Prostate gland (tissue), 2 donors: ENCODE measurements at places on chromosomes 16 and 17.
A peak's percentile ranks its signal among the peaks of the same experiment; 100 is the strongest.

- DNase-seq = no peak
These were observed 17.6 kb downstream of the EPOP start for GRCh38 chr17:38656959-38657823.

GRCh38 chr16:89103781-89104180 is 10.1 kb downstream of the ACSF3 start:
- no peak for DNase-seq

- no peak for DNase-seq
These were observed 334.8 kb downstream of the SNX29 start for GRCh38 chr16:12311309-12311708.

DNA sequence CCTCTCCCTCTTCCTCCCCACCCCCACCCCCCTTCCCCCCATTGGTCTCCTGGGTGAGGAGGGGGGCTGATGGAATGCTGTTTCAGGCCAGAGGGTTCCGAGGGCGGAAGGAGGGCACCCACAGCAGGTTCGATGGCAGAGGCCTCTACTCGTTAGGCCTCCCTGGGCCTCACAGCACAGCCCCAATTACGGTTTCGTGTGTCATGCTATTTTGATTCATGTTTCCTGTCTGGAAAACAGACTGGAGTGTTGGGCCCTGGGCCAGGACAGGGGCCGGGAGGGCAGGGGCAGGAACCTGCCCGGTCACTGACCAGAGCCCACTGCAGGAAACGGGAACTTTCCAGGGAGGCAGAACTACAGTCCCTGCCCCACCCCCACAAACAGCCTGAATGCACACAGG is 138.2 kb downstream of the C16orf95 start:
- DNase-seq = no peak

- no peak for DNase-seq
These were observed 48.7 kb upstream of the NLK start for GRCh38 chr17:27993723-27994310.

- DNase-seq = no peak
These were observed 3.2 kb downstream of the ZSCAN10 start for GRCh38 chr16:3095869-3096268.

DNA sequence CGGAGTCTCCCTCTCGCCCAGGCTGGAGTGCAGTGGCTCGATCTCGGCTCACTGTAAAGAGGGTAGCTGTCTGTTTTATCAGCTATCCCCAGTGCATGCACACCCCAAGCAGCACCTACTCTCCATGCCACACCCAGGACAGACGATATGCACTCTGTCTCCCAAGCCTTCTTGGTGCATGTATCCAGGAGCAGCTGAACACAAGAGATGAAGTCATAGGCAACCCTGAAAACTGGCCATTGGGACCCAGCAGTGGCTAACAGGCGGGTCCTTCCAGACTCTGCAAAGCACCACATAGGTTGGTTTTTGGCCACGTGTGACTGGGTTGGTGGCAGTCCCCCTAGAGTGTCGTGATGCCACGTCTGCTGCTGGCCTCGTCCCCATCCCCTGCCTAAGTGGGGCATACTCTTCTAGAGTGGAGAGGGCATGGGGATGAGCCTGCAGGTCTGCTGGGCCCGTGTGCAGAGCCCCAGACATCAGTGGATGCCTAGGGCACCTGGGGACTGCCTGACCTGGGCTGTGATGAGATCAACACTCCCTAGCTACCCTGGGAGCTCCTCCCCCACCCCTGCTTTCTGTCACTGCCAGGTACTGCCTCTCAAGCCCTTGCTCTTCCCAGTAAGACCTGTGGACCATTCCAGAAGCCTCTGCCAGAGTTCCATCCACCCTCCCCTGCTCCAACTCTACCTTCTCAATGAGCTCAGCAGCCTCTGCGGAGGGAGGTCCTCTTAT is 9.3 kb downstream of the PDE6G start:
- DNase-seq = no peak

GRCh38 chr17:30824002-30824355 is 513 bp downstream of the CRLF3 start:
- DNase-seq = no peak

DNA sequence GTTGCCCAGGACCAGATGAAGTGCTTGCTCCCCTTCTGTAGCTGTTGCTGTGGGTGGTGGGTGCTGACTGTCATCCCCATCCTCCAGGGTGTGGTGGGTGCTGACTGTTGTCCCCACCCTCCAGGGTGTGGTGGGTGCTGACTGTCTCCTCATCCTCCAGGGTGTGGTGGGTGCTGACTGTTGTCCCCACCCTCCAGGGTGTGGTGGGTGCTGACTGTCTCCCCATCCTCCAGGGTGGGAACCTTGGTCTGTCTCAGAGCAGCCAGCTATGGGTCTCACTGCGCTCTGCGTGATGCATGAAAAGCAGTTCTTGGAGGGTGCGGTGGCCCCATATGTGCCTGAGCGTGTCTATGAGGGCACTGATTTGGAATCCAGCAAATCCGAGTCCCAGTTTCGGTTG is 163.8 kb downstream of the RPTOR start:
- DNase-seq = no peak

DNA sequence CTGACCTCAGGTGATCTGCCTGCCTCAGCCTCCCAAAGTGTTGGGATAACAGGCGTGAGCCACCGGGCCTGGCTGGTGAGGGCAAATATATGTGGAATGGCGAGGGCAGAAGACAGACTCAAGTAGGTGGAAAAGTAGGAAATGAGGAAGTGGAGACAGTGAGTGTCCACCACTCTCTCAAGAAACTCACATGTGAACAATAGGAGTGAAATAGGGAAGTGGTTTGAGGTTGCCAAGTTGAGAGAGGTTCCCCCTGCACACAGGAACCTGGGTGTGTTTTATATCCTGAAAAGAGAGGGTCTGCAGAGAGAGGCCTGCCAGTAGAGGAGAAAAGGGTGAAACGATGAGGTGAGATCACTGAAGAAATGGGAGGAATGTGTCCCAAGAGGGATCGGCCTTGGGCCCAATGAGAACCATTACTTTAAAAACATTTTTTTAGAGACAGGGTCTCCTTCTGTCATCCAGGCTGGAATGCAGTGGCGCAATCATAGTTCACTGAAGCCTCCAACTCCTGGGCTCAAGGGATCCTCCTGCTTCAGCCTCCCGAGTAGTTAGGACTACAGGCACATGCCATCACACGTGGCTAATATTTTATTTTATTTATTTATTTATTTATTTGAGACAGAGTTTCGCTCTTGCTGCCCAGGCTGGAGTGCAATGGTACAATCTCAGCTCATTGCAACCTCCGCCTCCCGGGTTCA is 17.1 kb upstream of the CORO1A start:
- no peak for DNase-seq

DNA sequence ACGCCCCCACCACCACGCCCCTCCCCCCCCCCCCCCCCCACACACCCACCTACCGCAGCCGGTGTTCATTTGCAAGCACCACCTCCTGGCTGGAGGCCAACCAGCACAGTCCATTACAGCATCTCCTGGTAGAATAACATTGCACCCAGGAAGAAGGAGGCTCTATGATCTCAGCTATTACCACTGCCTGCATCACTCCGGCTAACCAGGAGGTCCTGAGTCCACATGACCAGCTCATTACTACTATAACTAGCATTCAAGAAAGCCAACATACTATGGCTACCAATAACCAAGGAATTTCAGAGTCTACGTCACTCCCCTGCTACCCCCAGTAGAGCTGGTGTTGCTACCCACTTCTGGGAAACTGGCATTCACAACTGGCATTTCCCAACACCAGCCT is 81.1 kb upstream of the ALOX12 start:
- no peak for DNase-seq

- DNase-seq = no peak
These were observed 28.9 kb upstream of the CDH15 start for GRCh38 chr16:89142474-89143195.

- DNase-seq = no peak
These were observed 1.1 kb upstream of the AATK start for GRCh38 chr17:81167194-81167524.

GRCh38 chr16:1534021-1535020 is 855 bp downstream of the TMEM204 start:
- no peak for DNase-seq

- DNase-seq = no peak
These were observed 32.5 kb downstream of the AKAP10 start for GRCh38 chr17:19945009-19945626.

GRCh38 chr17:28324267-28324745 is 5.3 kb downstream of the TMEM97 start:
- no peak for DNase-seq

- DNase-seq = no peak
These were observed 15.1 kb upstream of the CDK5R1 start for GRCh38 chr17:32471652-32472051.

GRCh38 chr16:87060034-87060986 is 256.9 kb downstream of the C16orf95 start:
- no peak for DNase-seq

GRCh38 chr16:28974007-28974436 is 556 bp upstream of the SPNS1 start:
- DNase-seq = no peak

GRCh38 chr16:80058214-80058613 is 457.7 kb upstream of the MAF start:
- peak; percentile 52 for DNase-seq

GRCh38 chr17:35774499-35774898 is 13.8 kb downstream of the C17orf50 start:
- peak; percentile 33 for DNase-seq

- peak; percentile 42 for DNase-seq
These were observed 5.1 kb downstream of the CALCOCO2 start for GRCh38 chr17:48835971-48836370.

- DNase-seq = no peak
These were observed 17.2 kb upstream of the NUDT16L1 start for GRCh38 chr16:4675864-4676786.

DNA sequence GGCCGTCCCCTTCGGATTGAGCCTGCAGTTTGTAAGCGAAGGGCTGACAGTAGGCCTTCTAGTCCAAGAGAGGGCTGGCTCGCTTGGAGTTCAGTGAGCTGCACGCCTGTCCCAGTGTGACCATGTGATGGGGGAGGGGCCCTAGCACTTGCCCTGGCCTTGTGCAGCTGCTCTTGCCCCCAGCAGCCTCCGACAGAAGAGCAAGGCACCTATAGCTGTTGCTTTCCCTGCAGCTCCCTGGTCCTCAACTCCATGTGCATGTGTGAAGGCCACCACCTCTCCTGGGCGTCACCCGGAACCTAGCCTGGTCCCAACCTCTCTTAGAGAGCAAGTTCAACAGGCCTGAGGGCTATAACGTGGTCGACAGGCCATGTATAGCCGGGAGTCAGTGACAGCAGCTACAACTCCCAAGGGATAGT is 5.6 kb downstream of the SPHK1 start:
- no peak for DNase-seq

DNA sequence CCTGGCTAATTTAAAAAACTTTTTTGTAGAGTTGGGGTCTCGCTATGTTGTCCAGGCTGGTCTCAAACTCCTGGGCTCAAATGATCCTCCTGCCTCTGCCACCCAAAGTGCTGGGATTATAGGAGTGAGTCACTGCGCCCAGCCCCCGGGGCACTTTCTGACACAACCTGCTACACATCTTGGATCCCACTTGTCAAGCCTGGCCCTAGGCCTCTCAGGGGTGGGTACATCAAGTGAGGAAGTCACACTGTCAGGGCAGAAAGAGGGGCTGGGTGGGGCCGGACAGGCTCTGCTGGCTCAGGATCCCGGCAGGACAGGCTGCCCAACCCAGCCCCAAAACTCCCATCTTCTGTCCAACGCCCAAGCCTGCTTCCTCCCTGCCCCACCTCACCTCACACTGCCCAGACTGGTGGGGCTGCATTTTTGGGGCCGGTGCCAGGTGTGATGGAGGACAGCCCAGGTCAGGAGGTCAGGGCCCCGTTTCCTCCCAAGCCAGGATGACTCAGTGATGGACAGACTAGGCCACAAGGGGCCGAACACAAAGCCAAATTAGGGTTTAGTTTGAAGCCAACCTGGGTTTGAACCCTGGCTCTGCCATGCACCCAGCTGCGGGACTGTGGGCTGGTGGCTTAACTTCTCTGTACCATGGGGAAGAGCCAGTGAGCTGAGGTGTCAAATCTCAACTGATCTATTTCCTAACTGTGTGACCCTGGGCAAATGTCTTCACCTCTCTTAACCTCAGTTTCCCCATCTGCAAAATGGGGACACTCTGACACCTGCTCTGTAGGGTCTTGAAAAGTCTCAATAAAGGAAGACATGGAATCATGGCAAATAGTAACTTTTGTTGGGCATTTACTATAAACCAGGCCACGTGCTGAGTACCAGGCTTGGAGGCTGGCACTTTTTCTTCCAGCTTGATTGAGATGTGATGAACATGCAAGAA is 8.9 kb upstream of the PPL start:
- peak; percentile 39 for DNase-seq

DNA sequence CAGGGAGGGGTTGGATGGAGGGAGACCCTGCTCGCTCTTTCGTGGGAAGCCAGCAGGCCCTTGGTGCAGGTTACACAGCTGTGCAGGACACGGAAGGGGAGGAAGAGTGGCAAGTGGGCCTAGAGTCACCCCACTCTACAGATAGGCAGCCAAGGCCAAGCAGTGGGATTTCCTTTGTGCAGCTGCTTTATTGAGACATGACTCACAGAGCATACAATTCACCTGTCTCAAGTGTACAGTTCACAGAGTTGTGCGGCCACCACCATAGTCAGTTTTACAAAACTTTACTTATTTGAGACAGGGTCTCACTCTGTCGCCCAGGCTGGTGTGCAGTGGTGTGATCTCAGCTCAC is 91.2 kb upstream of the CIBAR2 start:
- DNase-seq = no peak

GRCh38 chr16:30924913-30925631 is 1.7 kb downstream of the FBXL19 start:
- DNase-seq = no peak

GRCh38 chr17:38910325-38910724 is 15.1 kb upstream of the LASP1NB start:
- no peak for DNase-seq

DNA sequence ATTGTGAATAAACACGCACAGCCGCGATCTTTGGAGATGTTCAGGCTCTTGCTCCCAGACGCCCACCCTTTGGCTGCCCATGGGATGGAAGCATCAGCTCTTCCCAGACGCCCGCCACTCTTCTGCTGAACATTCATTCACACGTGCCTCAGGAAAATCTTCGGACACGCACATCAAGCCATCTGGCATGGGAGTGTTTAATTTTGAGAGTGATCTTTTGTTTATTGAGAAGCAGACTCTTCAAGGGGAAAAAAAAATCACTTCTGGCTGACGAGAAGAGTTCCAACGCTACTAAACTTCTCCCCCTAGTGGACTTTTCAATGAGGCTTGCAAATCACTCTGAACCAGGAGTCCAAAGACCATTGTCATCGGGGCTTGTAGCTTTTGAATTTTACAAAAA is 62.0 kb upstream of the NUDT7 start:
- DNase-seq = no peak

DNA sequence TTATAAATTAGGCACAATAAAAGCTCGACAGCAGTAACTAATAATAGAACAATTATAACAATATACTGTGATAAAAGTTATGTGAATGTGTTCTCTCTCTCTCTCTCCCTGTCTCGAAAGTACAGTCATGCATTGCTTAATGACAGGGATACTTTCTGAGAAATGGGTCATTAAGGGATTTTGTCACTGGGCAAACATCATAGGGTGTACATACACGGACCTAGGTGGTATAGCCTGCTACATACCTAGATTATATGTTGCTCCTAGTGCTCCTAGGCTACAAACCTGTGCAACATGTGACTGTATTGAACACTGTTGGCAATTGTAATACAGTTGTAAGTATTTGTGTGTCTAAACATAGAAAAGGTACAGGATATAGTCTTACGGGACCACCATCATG is 6.9 kb downstream of the ZNRF1 start:
- DNase-seq = no peak

- no peak for DNase-seq
These were observed 12.8 kb upstream of the GNG13 start for GRCh38 chr16:813204-813915.

- DNase-seq = no peak
These were observed 110.1 kb downstream of the ADAMTS18 start for GRCh38 chr16:77324729-77325128.

- DNase-seq = no peak
These were observed 41.7 kb downstream of the PIK3R5 start for GRCh38 chr17:8923762-8924161.
